ENCODE measurements at places on chromosomes 4 and X.

DNA sequence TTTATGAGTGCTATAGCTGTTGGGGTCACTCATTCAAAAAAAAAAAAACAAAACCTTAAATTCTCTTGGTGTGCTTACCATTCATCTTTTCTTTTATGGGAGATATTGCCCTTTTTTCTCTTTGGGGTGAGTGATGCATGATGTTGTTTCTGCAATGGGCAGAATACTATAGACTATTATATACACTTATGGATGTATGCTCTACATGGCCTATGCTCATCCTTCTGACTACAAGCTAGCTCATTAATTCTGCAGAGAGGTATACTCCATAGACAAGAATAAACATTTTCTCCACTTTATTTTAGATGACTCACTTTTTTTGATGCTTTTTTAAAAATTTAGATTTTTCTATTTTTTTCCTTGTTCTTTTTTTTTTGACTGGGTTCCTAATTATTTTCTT lies 160.3 kb upstream of the ANK2 start:
- no peak for DNase-seq

DNA sequence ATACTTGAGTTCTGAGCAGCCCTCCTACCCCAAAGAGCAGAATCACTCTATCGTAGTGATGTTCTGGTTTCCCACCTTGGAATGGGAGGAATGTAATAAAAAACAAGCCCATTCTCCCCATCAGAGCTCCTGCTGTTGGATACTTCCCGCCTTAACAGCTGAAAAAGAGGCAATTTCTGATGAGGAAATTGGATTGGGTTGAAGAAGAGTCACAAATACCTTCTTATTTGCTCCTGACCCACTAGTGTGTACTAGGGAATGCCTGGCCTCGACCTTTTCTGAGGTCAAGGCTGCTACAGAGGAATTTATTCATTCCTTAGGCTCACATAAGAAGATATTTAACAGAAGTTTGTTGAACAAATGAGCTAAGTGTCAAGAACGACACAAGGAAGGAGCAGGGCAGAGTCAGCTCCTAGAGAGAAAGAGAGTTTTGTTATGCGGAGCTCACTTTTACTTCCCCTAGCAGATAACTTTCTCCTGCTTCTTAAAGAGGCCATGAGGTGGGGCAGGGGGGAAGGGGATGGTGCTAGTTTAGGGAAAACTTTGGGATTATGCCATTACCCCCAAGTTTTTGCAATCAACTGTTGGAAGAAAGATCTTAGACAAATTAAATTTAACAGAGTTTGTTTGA lies 273.8 kb upstream of the CLNK start:
- no peak for DNase-seq

DNA sequence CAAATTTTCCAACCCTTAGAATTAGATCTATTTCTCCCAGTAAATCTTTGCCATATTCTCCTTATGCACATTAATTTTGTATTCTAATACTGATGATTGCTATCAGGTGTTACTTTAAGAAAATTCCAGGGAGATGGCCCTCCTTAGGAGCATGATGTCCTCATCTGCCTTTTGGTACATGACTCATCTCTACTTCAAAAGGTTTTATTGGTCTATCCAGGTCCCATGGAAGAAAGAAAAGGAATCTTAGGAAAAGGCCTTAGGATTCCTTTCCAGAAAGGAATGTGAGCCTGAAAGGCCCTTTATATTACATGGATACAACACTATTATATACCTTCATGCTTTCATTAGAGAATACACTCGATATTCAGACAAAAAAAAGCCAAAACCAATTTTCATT lies 968.2 kb downstream of the STIM2 start:
- no peak for DNase-seq

DNA sequence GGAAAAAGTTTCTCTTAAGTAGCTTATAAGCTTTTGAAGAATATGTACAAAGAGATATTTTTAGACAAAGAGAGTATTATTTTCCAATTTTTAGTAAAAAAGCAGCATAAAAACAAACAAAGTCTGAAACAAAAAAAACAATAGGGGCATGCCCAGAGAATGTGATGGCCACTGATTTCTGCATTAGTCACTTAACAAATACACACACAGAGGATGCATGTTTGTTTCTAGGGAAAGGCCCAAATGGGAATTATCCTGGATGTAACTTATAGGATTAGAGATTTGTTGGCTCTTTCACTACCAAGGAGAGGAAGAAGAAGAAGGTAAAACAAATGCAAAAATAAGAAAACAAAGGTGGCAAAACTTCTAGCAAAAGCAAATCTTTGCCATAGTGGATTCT lies 95.9 kb upstream of the SCOC start:
- DNase-seq, result no peak

GRCh38 chr4:140174543-140174942 lies 20.6 kb upstream of the MAML3 start:
- DNase-seq, result no peak

DNA sequence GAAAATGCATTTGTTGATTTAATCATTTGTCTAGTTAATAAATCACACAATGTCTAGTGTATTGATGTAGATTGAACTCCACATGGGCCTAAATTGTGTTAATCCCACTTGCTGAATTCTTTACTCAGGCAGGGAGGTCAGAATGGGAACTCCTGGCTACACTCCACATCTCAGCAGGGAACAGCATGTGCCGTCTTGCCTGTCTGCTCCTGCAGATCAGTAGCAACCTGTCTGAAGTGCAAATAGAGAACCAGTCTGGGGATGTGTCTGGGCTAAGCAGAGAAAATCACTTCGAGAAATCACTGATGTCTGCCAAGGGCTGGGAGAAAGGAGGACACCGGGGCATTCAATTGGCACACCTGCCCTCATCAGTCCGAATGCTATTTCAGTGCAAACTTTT lies 16.5 kb upstream of the MXRA5 start:
- no peak for DNase-seq

- no peak for DNase-seq
Observed at GRCh38 chrX:38893441-38893840, 92.2 kb downstream of the MID1IP1 start.

DNA sequence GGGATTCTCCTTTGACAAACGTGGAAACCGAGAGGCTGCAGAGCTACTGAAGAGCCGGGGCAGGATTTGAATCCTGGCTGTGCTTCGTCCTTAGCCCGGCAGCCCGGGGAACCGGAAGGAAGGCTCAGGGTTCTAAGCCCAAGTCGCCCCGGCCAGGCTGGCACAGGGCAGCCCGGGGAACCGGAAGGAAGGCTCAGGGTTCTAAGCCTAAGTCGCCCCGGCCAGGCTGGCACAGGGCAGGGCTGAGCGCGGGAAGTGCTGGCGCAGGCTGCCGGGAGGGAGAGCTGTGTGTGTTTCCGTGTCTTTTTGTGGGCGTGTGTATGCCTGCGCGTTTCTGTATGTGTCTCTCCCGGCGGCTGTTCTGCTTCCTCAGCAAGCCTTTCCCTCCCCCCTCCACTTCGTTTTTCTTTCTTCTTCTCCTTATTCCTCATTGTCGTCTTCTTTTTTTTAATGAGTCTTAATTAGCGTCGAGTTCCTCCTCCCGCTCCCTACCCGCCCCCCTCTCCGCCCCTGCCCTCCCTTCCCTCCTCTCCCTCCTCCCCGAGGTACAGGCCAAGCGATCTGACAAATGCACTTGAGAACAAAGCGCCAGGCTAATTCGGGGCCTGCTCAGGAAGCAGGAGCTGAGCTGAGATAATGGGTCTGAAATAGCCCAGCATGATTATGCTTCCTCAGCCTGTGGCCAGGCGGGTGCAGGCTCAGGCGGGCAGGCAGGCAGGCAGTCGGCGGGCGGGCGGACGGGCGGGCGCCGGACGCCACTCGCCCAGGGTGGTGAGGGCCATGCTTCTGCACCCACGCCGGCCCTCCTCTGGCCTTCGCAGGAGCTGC lies 65.9 kb downstream of the EFNB1 start:
- no peak for DNase-seq
